ENCODE measurements at places on chromosomes 2 and 18.

DNA sequence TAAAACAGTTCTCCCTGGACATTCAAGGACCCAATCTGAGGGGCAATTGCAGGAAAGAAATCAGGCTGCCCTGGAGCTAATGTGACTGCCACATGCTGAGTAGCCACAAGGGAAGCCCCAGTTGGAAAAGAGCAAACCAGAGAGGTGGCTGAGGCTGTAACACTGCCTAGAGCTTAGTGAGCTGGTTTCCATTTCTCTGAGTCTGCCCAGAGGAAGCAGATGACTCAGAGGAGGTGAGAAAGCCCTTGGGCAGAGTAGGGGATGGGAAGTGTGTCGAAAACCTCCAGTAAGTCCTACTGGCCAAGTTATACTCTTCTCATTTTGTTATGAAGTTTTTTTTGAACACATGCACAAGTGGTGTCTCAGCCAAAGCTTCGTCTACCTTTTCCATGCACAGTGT lies 753.0 kb downstream of the CNTNAP5 start:
- DNase-seq = no peak

DNA sequence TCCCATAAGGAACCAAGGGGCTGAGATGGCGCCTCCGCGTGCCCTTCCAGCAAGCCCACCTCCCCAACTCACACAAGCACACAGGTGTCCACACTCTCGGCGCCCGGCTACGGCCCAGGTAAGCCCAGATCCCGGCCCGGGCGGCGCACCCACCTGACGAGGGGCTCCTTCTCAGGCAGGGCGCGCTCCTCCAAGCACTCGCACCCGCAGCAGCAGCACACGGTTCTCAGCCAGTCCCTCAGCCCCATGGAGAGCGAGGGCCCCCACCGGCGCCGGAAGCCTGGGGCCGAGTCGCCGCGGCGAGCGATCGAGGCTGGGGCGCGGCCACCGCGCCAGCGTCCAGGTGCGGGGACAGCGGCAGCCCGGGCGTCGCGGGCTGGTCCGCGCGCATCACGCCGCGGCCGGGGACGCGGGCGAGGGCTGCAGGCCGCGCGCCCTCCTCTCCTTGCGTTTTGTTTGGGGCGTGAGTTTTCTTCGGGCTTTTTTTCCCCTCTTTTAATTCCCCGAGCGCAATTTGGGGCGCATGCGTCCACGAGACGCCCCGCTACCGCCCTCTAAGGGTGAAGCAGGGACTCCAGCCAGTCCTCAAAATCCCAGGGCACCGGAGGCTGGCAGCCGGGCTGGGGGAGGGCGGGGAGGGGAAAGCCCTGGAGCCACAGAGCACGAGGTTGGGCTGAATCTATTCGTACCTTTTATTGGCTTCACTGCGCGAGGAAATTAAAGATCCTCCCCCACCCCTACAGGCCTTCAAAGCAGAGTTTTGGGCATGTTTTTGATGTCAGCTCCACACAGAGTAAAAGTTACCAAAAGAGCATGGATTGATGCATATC lies at the start of gene MREG:
TSS of gene MREG (minus strand) at position 472 of the 830 bp plus-strand sequence. CDS start at position 248, 224 bp downstream.
- no peak for DNase-seq

DNA sequence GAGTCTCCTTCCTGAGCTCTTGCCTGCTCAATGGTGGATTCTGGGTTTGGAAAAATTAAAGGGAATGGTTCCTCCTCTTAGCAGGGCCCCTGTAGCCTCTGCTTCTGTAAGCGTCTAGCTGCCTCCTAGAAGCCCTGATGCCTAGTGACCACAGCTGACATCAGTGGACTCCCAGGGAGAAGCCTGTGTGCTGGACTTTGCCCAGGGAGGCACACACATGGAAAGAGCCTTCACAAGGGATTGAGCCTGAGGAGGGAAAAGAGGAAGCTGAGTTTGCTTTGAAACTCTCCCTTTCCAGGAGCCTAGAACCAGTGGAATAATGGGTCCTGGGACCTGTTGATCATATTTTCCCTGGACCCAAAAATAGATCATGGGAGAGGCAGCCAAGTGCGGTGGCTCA lies 1.4 kb upstream of the CFAP65 start:
- no peak for DNase-seq

- no peak for DNase-seq
Observed at GRCh38 chr2:35522450-35522849, 833.1 kb upstream of the CRIM1 start.

- no peak for DNase-seq
Observed at GRCh38 chr2:241321886-241322285, 6.2 kb downstream of the SEPTIN2 start.

DNA sequence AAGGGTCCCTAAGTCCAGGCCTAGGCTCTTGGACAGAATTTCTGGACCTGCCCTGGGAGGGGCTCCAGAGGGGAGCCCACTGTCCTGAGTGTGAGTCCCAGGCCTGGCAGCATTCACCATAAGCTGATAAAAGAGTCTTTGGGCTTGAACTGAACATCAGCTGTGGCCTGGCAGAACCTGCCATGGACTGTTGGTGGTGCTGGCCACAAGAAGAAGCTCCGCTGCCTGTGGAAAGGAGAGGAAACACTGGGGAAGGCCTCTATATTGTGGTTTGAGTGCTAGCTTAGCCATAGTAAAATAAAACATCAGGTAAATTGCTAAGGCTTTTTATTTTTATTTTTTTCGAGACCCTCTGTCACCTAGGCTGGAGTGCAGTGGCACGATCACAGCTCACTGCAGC lies 20.9 kb upstream of the BAZ2B start:
- no peak for DNase-seq

DNA sequence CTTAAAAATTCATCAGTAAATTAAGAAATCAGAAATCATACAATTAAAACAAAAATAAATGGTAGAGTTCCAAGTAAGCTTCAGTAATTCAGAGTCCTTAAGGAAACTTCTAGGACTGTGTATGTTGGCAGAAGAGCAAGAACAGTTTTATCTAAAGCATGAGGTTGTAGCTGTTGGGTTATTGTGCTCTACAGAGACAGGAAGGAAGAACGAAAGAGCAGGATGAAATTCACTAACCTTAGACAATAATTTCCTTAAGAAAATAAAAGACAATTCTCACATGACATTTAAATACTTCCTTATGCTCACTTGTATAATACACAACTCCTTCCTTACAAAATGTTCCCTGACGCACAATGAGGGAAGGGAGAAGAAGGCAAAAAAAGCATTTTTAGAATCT lies 133.4 kb downstream of the STK39 start:
- no peak for DNase-seq

GRCh38 chr2:148194882-148195281 lies 174.0 kb downstream of the MBD5 start:
- DNase-seq = no peak

DNA sequence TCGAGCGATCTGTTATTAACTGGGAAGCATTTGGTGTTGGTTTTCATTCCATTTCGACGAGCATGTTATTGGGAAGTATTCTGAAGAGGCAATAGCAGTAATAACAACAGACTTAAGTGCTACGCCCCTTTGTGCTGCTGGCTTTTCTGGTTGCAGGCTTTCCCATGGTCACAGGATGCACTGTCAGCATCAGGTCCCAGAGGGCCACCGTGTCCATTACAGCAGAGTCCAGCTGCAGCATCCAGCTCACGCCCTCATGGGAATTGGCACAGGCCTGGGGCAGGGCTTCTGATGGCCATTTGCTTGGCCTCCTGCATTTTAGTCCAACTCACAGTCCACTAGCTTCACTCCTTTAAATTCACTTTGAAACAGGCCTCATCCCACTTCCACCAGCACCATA lies 44.4 kb downstream of the BCL2L11 start:
- DNase-seq = no peak

GRCh38 chr18:6763524-6763923 lies 34.0 kb downstream of the ARHGAP28 start:
- DNase-seq = no peak

- no peak for DNase-seq
Observed at GRCh38 chr2:222819722-222820333, 41.0 kb upstream of the ACSL3 start.

DNA sequence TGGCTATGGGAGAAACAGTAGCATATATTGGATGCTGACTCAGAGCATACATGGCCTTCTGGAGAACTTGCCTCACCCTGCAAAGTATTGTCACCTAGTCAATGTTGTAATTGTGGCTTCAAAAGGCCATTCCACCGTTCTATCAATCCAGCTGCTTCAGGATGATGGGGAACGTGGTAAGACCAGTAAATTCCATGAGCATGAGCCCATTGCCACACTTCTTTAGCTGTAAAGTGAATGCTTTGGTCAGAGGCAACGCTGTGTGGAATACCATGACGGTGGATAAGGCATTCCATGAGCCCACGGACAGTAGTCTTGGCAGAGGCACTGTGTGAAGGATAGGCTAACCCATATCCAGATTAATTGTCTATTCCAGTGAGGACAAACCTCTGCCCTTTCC lies 1300.1 kb upstream of the ACVR2A start:
- no peak for DNase-seq

DNA sequence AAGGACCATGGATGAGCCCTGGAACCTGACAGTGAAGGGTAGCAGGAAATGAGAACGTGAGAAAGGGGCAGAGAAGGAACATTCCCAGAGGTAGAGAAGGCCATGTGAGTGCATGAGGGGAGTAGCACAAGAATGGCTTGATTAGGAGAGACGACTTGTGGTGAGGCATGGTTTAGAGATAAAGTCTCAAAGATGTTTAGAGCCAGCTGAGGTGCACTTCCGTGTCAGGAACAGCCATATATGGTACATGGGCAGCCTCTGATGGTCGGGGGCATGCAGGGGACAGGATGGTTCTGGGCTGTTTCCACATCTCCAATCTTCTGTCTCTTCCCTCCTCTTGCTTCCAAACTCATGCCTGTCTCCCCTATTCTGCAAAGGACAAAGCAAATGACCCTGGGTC lies 28.8 kb upstream of the EFEMP1 start:
- DNase-seq = no peak

DNA sequence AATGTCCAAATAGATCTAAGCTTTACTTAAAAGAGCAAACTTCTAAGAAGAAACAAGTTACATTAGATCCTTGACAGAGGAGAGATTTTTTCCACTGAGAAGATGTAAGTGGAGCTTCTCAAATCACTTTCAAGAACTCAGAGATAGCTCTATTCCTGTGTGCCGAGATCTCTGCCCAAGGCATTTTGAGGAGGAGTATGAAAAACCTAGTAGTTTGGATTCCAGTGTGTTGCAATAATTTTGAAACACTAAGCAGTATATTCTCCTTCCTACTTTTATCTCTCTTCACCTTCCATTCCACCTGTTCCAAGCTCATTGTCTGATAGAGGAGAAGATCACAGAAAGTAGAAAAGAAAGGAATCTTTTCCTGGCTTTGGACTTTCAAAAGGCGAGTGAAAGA lies 192.0 kb upstream of the TANK start:
- DNase-seq = no peak

DNA sequence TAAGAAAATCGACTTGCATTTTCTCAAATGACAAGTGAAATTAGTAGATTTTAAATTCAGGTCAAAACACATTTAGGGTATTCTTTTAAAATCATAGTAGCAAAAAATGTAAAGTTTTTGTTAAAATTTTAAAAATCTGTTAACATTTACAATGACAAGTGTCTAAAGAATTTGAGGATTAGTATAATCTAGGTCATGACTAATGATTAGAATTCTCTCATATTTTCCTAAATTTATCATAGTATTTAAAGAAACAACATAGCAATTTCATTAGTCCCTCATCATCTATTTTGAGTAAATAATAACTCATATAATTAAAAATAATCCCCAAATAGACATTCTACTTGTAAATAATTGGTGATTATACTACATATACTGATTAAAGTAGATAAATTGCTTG lies 23.6 kb downstream of the THUMPD2 start:
- no peak for DNase-seq

GRCh38 chr18:55906536-55906935 lies 318.5 kb upstream of the TCF4 start:
- no peak for DNase-seq

DNA sequence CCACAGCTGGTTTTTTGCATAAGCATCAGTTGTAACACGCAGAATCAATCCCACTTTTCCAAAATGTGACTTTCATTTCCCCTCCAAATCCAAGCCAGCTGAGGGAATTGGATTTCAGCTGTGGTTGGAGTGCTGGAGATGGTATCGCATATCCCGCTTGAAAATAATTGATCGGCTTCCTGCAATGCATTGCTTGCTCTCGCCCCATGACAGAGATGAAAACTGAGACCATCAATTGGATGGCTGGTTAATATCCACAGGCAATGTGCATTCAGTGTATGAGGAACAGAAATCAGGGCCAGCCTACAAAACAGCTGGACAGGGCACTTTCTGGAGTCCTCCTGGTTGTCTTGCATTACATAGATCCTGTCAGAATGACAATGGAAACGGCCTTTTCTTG lies 135.3 kb downstream of the MAIP1 start:
- no peak for DNase-seq
